ENCODE measurements at places on chromosomes 13 and 19.

- no peak for DNase-seq
Observed at GRCh38 chr19:17554968-17555479, 425 bp upstream of the COLGALT1 start.

DNA sequence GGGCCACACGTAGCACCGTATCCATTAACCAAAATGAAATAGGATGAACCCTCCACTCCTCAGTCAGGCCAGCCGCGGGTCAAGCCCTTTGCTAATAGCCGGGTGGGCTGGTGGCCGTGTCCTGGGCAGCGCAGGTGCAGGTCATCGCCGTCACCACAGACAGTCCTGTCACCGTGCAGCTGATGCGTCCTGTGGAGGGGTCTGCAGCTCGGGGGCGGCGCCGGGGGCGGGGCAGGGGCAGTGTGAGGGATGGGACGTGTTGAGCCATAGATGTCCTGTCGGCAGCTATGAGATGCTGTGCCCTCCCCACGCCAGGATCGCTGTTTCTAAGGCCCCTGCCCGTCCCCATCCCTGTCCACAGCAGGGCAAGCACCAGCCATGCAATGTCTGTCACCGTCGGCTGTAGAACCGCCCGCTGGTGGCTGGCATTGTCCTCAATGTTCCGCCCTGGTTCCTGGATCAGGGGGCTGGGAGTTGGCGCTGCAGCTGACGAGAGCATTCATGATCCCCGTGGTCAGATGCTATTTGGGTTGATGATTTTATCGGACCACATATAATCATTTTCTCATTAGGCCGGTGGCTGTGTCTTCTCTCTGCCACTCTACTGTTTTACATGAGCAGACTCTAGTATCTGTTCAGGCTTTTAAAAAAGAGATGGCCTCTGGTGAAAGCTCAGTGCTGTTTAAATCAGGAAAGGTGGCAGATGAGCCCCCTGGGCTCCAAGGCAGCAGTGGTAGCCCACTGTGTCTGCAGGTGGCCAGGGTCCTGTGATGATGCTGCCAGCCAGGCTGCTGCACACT, 126.1 kb downstream of the KDM4B start:
- no peak for DNase-seq

GRCh38 chr13:113726961-113727411, 32.0 kb upstream of the TMEM255B start:
- DNase-seq: peak; percentile 10

DNA sequence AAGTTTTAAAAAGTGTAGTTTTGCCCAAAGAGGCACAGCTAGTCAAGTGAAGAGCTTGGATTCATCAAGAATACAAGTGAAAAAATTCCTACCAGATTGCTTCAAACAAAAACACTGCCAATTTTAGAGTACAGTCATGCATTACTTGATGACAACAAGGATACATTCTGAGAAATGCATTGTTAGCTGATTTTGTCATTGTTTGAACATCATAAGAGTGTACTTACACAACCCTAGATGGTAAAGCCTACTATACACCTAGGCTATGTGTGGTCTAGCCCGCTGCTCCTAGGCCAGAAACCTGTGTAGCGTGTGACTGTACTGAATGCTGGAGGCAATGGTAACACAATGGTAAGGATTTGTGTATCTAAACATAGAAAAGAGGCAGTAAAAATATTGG, 41.1 kb downstream of the TMTC4 start:
- no peak for DNase-seq

GRCh38 chr13:100695509-100695773, 20.8 kb upstream of the TMTC4 start:
- no peak for DNase-seq
